ENCODE measurements at places on chromosomes 2 and 18. TPM values are rescaled to one million over a fixed set of nuclear protein-coding genes. Genes with fewer than 3 reads are reported as not detected.

Gene ALPG
- total RNA-seq = not detected

Gene ADAM17
- total RNA-seq = 23.1 TPM

Gene POTEI
- not detected for total RNA-seq

Gene IWS1
- total RNA-seq = 49.5 TPM

Gene POU3F3
- not detected for total RNA-seq

Gene GKN1
- not detected for total RNA-seq

GRCh38 chr2:161586517-161587167, 37.6 kb upstream of the SLC4A10 start:
- H3K4me3 ChIP-seq = no peak overlapping the region
- peaks cover 7% of the 10 kb centered on the region for H3K27me3 ChIP-seq
- no peaks in the 10 kb centered on the region for H3K4me1 ChIP-seq
- no peak for DNase-seq

- no peak overlapping the region for H3K27ac ChIP-seq
- no peaks in the 10 kb centered on the region for H3K4me1 ChIP-seq
- H3K27me3 ChIP-seq = peaks cover 14% of the 10 kb centered on the region
Measured at GRCh38 chr2:191938779-191939178, 91.9 kb upstream of the CAVIN2 start.

Measured in activated CD4-positive, alpha-beta T cell treated with anti-CD3 and anti-CD28 coated beads for 36 hours (primary cell).